ENCODE measurements at places on chromosomes 4 and X.

DNA sequence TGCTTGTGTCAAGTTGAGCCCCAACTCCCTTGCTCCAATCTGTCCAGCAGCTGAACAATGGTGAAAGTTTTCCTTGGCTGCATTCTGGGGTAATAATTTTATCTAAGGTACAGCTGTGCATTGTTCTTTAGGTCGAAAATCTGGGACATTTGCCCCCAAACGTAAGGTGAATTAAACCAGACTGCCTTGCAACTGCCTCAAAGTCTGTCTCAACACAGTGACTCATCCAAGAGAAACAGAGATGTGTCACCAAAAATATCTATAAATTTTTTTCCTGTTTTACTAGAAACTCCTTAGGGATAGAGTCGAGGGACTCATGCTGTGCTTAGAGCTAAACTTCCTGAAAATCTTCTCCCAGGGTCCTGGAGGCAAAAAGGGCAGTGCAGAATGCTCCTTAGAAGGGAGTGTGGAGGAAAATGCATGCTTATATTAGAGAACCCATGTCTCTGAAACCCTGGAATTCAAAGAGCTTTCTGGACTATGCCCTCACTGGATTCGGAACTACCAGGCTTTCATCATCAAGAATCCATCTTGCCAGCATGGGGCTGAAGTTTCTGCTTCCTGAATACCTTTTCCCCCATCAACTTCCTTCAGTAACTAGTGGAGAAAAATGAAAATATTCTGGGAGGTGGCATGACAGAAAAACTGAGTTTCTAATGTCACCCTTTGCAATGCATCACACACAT, 115.7 kb downstream of the PALLD start:
- no peak for DNase-seq

DNA sequence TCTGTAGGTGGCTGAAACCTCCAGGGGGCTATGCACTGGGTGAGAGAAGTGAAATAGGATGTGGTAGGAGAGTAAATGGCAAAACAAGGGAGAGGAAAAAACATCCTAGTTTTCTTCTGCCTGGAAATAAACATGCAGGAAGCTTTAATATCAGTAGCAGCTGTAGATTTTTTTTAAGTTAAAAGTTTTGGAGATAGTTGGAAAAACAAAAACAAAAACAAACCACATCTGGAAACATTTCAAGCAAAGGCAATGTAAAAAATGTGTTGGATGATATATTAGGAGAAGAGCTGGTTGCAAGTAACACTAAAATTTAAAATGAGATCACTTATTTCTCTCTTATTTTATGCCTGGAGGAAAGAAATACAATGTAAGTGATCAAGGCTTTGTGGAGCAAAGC, 388.0 kb downstream of the SPRY1 start:
- DNase-seq, result no peak

DNA sequence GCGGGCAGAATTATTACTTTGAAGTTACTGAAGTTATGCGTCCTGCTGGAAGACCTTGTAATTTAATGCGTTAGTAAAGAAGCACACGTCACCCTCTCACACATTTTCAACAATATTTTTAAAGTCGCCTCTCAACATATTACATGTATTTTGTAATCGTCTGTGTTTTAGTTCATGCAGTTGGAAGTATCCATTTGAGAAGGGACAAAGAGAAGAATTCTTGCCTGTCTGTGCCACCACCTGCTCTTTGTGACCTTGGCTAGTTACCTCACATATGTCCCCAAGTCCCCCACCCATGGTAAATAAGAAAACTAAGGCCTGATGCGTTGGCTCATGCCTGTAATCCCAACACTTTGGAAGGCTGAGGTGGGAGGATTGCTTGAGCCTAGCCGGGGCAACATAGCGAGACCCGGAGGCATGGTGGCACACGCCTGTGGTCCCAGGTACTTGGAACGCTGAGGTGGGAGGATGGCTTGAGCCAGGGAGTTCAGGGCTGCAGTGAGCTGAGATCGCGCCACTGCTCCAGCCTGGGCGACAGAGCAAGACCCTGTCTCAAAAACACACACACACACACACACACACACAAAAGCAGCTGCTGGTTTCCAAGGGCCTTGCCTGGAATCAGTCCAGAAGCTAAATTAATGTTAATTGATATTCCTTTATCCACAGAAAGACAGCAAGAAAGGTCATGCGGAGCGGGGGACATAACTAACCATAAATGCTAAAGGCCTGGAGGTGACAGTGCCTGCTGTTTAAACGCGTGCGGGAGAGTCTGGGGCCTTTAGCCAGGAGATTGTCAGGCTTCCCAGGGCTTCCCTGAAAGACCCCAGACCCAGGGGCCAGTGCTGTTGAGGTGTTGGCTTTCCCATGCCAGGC, 811 bp downstream of the TMEM187 start:
- no peak for DNase-seq

DNA sequence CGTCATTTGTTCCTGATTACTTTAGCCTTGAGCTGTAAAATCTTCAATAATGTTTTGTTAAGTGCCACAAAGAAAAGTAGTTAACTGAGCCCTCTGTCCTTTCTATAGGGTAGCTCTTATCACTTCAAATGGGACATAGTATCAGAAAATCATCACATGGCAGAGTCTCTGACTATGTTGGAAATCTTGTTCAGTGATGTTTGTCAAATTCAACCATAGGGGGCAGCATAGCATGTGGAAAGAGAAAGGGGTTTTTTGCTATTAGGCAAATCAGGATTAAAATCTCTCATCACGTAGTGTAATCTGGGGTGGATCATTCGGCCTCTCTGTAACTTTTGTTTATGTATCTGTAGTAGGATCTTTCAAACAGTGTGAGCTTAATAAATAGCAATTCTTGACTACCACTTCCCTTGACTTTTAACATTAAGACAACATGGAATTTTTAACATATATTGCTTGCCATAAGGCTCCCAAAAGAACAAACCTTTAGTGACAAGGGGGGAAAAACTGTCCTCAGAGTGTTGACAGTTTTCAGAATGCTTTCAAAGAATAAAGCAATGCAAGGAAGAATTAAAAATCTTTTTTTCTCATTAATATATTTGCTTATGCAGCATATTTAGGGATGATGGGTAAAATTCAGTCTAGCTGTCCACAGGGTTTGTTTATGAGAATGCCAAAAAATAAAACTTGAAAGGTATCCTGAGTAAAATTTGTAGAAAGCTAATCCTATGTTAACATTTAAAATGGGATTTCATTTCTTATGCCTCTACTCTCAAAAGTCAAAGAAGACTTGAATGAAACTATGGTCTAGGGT, 127.2 kb downstream of the FBXW7 start:
- DNase-seq, result no peak

GRCh38 chr4:147773261-147774184, 41.6 kb downstream of the ARHGAP10 start:
- DNase-seq, result no peak

- no peak for DNase-seq
These were observed 448.4 kb downstream of the RAPGEF2 start for GRCh38 chr4:159551281-159551680.

DNA sequence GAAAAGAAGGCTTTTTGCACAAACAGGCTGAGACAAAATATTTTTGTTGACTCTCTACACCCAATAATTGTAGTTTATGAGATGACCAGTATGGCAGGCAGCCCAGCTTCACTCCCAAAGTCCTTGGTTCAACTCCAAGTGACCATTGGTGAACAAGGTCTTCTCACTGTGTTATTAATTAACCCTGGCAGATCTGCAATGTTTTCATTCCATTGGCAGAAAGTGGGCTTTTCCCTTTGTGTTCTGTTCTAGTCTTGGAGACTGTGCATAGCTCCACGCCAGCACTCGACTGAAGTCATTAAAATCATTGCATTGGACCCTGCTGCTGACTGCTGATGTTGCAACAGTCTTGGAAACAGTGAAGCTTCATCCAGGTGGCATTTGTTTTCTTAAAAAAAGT, 277.3 kb upstream of the HAND2 start:
- DNase-seq, result no peak

DNA sequence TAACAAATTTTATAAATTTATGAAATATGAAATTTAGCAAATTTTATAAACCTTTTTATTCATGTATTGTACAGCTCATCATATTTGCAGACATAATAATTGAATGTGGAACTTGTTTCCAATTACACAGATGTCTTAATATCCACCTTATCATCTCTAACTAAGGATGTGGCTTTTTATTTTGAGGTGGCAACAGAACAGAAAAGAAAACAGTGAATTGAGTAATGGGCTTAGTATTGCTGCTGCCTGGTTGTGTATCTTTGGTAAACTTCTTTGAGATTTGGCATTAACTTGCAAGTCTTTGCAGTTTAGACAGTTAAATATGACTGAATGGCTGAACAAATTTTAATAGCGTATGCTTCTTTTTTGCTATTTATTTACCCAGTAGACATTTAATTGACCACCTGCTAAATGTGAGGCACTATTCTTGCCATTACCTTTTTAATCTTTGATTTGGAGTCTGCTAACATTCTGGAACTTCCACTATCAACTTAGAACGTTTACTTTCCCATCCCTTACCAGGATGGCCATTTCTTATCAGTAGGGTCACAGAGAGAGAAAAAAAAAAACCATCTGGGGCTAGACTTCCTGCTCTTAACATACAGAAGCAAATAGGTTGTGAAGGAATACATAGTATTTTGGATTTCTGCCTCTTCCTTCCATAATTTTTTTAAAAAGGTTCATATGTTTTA, 44.8 kb downstream of the CLCN3 start:
- no peak for DNase-seq

GRCh38 chr4:121154103-121154515, 10.0 kb downstream of the TNIP3 start:
- no peak for DNase-seq

GRCh38 chr4:108139089-108139488, 29.6 kb downstream of the LEF1 start:
- no peak for DNase-seq

- DNase-seq, result no peak
These were observed 7.2 kb upstream of the PRDM8 start for GRCh38 chr4:80189956-80190677.

- no peak for DNase-seq
These were observed at the start of gene HUWE1 for GRCh38 chrX:53686151-53686885. Gene HUWE1, minus strand, starts transcription at chrX:53686719. Its CDS starts 32,612 bp downstream, at chrX:53654107.

- DNase-seq, result no peak
These were observed 168.9 kb downstream of the AMELX start for GRCh38 chrX:11462136-11462535.

- no peak for DNase-seq
These were observed 17.4 kb downstream of the GALNT7 start for GRCh38 chr4:173185847-173186510.

- no peak for DNase-seq
These were observed 2.9 kb upstream of the FAT1 start for GRCh38 chr4:186726426-186727168.

DNA sequence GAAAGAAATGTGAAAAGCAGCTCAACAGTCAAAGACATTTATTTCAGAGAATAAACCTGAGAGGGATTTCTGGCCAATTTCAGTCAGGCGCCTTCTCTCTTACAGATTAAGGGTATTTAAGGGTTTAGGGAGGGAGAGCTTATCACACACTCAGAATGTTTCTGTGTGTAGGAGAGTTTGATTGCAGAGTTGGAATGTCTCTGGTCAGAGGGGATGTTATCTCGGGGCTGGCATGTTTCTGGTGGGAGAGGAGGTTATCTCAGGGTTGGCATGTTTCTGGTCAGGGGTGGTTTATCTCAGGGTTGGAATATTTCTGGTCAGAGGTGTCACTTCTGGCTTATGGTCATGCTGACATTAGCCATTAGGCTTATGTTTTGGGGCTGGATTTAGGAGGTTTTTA, 1920.5 kb upstream of the PCDH7 start:
- DNase-seq, result no peak

- no peak for DNase-seq
These were observed 29.6 kb upstream of the NKRF start for GRCh38 chrX:119635799-119636198.

GRCh38 chrX:1781766-1782165, 166.9 kb downstream of the ASMT start:
- no peak for DNase-seq

- no peak for DNase-seq
These were observed 151.5 kb downstream of the AFAP1 start for GRCh38 chr4:7788193-7788592.

GRCh38 chr4:8741513-8742226, 130.0 kb downstream of the HMX1 start:
- no peak for DNase-seq

DNA sequence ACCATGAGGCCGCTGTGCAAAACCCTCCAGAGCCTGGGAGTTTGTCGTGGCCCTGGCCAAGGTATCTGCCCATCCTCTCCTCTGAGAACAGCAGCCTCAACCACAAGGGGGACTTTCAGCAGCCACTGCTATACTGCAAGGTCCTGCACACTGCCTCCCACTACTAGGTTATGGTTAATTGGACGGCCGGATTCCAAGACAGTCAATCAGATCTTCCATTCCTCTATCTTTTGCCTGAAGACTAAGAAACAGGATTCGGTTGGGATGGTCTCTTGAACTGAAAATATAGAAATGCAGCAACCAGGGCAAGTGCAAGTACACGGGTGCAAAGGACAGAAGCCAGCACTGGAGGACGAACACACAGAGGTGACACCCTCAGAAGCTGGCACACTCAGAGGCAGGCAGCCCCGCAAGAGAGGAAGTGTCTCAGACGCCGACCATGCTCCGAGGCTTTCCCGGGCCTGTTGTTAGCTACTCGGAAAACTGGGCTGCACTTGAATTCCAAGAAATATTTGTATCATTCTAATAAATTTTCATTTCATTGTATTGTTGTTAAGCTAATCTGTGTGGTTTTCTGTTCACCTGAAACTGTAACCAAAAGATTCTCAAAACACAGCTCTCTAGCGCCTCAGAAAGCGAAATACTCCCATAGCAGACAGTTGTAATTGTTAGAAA, 63.3 kb downstream of the AFAP1 start:
- DNase-seq, result no peak

- DNase-seq, result no peak
These were observed 1299.5 kb downstream of the FSTL5 start for GRCh38 chr4:160864253-160864652.

- DNase-seq, result no peak
These were observed 20.4 kb upstream of the PI4K2B start for GRCh38 chr4:25213347-25213979.

GRCh38 chr4:107035819-107036583, at the start of gene DKK2:
Gene DKK2, minus strand, starts transcription at chr4:107036313. Its CDS starts 722 bp downstream, at chr4:107035591.
- DNase-seq, result no peak

DNA sequence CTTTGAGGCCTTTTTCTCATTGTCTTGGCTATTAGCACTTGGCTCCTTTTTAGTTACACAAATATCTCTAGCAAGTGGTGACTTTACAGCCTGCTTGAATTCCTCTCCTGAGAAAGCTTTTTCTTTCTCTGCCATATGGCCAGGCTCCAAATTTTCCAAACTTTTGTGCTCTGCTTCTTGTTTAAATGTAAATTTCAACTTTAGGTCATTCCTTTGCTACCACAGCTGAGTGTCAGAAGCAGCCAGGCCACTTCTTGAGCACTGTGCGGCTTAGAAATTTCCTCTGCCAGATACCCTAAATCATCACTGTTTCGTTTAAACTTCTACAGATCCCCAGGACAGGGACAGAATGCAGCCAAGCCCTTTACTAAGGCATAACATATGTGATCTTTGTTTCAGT, 222.4 kb downstream of the FBXO8 start:
- DNase-seq, result no peak

DNA sequence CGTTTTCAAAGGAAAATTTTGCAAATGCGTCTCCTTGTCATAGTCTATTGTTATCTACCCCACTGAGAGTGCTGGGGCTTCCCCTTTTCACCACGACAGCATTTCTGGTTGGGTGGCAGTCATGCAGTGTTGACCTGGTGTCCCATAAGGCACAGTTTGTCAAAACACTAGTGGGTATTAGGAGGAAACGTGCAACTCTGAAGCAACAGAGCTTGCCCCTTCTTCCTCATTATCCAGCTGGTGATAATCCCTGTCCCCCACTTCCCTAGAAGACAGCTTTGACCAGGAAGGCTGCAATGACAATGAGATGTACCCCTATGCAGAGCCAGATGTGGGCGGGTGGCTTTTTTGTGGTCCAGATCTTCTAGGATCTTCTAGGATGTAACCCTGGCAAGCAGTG, 1.8 kb downstream of the TBC1D1 start:
- no peak for DNase-seq

Data from cortex of kidney (tissue), 1 donor.